ENCODE measurements at places on chromosomes 5 and 9.

DNA sequence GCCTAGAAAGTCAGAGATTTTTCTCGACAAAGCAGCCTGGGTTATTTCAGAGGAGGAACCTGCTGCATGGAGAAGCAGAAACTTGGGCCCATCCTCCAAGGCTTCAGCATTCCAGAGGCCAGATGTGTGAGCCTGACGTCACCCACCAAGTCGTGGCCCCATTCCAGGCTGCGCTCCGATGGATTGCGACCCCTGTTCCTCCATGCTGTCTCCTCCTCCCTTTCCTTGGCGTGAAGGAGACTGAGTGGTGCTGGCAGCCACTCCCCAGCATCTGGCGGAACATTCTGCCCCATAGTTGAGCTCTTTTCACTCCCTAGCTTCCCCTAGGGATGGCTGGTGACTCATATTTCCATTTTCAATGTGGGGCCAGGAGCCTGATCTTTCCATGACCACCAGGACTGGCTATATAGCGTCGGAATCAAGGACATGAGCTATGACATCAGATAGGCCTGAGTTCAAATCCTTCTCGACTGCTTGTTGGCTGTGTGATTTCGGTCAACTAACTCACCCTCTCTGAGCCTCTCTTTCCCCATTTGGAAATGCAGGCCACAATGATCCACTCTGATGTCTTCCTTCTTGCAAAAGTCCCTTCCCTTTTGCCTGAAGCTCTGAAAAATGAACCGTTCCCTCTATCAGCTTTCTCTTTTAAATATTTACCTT is 24.5 kb upstream of the DUSP1 start:
- DNase-seq: peak; percentile 87

- DNase-seq: no peak
Observed at GRCh38 chr9:131370638-131371037, 23.2 kb upstream of the PRRC2B start.

- no peak for DNase-seq
Observed at GRCh38 chr9:87516926-87517290, 19.2 kb downstream of the DAPK1 start.

DNA sequence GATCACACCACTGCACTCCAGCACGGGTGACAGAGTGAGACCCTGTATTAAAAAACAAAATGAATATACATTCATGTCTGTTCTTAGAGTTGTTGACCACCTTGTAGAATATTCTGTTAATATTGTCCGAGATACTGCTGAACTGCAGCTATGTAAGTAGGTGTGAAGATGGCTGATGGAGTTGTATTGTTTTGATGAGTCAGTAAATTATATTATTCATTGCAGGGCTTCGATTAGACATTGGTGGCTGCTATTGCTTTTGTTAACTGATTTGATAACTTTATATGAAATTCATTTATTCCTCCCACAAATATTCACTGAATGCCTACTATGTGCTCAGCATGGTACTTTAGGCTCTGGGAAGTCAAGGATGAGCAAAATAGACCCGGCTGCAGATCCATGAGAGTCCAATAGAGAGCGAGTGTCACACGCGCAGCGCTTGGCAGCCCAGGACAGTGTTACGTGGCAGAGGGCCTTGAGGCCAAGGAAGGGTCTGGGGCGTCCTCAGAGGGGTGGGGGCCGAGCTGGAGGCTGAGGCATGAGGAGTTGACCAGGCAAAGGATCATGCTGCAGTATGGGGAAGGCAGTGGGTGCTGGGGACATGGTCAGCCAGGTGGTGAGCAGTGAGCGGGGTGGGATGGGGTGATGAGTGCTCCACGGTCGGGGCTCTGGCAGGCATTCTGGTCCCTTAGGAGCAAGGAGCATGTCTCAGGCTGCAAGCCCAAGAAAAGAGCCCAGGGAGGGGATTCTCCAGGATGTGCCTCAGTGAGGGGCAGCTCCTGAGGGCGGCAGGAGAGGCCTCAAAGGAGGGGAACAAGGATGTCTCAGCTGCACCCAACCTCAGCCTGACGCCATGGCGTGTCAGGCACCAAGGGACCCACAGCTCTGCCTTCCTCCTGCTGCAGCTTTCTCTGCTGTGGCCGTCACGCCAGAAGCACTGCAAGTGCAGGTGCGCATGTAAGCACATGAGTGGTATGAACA is 243.5 kb downstream of the GADD45G start:
- DNase-seq: no peak

DNA sequence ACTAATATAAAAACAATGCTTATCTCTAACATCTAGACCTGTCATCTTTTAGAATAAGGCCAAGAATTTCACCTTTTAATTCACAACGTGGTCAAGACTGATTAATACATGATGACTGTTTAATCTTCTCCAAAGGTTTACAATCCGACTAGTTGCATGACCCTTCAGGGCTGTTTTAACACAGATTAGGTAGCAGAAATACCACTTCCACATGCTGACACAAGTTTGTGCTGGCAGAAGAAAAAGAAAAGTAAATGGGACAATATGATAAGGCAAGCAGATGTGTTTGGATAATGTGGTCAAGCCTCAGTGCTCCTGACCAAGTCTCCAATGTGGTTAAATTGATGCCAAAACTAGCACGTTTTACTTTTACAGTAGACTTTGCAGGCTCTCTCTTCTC is 31.1 kb downstream of the SEMA6A start:
- peak; percentile 72 for DNase-seq

- DNase-seq: peak; percentile 32
Observed at GRCh38 chr9:107137495-107138202, 145.4 kb upstream of the RAD23B start.

DNA sequence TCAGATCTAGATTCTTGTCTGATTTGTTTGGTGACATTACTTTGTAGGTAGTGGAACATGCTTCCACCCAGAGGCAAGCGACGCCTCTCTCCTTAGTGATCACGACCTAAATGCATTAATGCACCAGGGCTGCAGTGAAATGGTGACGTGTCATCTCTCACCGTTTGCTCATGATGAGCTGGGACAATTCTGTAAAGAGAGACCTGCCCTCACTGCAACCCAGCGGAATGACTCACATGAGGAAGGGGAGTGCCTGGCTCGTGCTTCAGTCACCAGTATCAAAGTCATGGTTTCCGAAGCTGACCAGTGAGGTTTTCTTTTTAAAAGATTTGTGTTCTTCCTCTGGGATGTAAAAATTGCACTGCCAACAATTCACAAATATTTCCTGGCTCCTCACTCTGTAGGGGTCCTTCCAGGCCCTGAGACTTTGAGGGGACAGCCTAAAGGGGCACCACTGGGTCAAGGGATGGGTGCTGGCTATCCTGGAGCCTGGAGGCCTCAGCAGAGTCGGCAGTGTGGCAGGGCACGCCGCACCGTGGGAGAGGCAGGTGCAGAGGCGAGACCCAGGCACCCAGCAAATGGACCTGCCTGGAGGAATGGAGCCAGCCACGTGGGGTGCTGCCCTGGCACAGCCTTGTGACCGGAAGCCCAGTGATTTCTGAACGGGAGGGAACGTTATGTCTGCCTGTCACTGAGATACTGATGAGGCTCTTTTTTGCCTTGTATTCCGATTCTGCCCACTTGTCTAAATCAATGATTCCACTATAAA is 17.3 kb downstream of the QSOX2 start:
- DNase-seq: peak; percentile 84

DNA sequence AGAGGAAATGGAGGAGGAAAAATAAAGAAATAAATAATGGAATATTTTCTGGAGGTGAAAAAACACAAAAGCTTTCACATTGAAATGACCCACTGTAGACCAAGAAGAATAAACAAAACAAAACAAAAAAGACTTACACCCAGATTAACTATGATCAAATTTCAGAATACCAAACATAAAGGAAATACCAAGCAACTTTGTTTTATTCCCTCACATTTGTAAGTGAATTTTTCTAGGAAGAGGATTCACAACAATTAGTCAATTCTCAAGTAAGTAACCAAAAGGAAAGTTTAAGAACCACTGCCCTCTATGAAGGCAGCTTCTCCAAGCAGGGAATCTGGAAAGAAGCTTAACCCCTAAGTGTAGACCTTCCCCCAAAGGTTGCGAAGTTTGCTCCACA is 29.6 kb upstream of the B4GALT1 start:
- no peak for DNase-seq
